Psoas muscle (tissue), 8 donors: ENCODE measurements at places on chromosomes 6 and 20. TPM values are rescaled to one million over a fixed set of nuclear protein-coding genes. Genes with fewer than 3 reads are reported as not detected.

DNA sequence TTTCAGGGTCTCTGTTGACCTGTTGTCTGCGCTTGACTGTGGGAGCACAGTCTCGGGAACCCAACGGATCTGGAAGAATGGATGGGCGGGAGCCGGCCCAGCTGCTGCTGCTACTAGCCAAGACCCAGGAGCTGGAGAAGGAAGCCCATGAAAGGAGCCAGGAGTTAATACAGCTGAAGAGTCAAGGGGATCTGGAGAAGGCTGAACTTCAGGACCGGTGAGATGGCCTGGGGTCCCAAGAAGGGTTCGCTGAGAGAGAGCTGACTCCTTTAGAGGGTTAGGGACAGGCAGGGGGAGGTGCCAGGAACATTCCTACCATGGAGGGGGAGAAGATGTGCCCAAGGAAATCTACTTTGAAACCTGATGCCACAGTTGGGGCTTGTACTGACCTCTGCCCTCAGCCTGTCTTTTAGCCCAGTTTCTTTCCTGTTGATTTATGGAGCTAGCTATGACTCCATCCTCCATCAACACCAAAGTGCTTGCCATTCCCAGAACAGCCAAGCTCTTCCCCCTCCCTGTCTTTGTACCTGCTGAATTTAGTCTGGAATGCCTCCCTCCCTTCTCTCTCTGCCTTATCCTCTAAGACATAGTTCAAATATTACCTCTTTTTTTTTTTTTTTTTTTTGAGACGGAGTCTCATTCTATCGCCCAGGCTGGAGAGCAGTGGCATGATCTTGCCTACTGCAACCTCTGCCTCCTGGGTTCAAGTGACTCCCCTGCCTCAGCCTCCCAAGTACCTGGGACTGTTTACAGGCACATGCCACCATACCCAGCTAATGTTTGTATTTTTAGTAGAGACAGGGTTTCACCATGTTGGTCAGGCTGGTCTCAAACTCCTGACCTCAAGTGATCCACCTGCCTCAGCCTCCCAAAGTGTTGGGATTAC lies 12.2 kb downstream of the CEP250 start:
- H3K4me3 ChIP-seq, result peak overlapping the region; percentile 10
- peaks cover 69% of the 10 kb centered on the region for H3K36me3 ChIP-seq
- DNase-seq, result peak; percentile 65
- H3K27me3 ChIP-seq, result no peaks in the 10 kb centered on the region
- peak overlapping the region; percentile 69 for H3K27ac ChIP-seq

DNA sequence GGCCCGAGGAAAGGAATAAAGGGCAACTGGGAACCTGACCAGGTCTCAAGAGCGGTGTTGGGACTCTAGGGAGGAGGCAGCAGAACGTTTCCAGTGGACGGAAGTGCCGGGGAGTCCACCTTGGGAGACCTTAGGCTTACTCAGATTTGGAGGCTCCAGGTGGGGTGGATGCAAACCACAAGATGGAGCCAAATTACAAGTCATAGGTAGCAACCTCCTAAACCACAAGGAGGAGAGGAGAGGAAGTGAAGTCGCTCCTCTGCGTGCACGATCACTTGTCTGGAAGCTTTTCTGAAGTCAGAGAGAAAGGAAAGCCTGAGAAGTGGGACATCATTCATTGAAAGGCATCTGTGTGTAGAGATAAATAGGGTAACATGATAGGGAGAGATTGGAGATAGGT lies 9.3 kb downstream of the HLA-DOA start:
- no peak for DNase-seq
- H3K4me1 ChIP-seq, result no peaks in the 10 kb centered on the region
- no peaks in the 10 kb centered on the region for H3K36me3 ChIP-seq
- H3K27me3 ChIP-seq, result no peaks in the 10 kb centered on the region
- no peak overlapping the region for H3K4me3 ChIP-seq

DNA sequence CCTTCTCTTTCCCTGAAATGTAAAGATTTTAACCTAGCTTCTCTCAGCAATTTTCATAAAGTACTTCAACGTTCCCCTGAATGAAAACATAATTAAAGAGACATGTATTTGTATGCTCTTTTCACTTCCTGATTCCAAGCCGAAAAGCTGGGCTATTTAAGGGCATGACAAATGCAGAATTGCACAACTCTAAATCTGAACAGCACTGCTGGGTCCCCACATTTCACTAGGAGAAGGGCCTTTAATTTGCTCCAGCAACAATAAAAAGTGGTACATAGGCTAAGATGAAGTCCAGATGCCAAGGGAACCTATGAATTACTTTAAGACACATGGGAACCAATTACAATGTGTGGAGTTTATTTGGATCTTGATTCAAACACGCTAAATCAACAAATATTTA lies 42.0 kb downstream of the IRAK1BP1 start:
- H3K4me3 ChIP-seq, result no peak overlapping the region
- peaks cover 12% of the 10 kb centered on the region for H3K27me3 ChIP-seq
- DNase-seq, result no peak
- H3K4me1 ChIP-seq, result no peaks in the 10 kb centered on the region
- no peaks in the 10 kb centered on the region for H3K36me3 ChIP-seq

DNA sequence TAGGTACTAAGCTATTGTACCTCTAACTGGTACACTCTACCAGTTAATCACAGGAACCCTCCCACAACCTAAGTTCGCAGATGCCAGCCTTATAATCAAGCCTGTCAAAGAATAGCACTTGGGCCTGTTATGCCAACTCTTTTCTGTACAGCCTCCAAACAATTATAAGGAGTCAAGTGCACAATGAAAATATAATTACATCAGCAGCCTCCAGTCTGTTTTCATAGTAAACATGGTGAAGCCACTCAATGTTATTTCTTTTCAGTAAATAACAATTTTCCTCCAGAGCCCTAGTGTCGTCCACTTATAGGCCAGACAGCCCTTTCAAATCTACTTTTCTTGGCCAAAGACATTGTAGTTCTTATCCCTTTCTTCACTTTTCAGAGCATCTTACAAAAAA lies 82.7 kb upstream of the CARMIL1 start:
- no peak overlapping the region for H3K4me3 ChIP-seq
- H3K27me3 ChIP-seq, result no peaks in the 10 kb centered on the region
- DNase-seq, result no peak
- no peaks in the 10 kb centered on the region for H3K36me3 ChIP-seq
- H3K4me1 ChIP-seq, result no peaks in the 10 kb centered on the region
- no peak overlapping the region for H3K27ac ChIP-seq

- peaks cover 8% of the 10 kb centered on the region for H3K4me1 ChIP-seq
- peaks cover 1% of the 10 kb centered on the region for H3K27me3 ChIP-seq
Observed at GRCh38 chr6:26033941-26034354, 53.3 kb upstream of the HFE start.

- H3K4me3 ChIP-seq, result no peak overlapping the region
Observed at GRCh38 chr6:97703661-97704060, 420.6 kb upstream of the MMS22L start.

Gene DDX27
- 32.6 TPM for total RNA-seq
